ENCODE measurements at places on chromosomes 4 and X. TPM values are rescaled to one million over a fixed set of nuclear protein-coding genes. Genes with fewer than 3 reads are reported as not detected.

GRCh38 chr4:41537292-41537890 lies 566 bp upstream of the LIMCH1 start:
- no peaks in the 10 kb centered on the region for H3K36me3 ChIP-seq
- no peaks in the 10 kb centered on the region for H3K27me3 ChIP-seq
- DNase-seq: no peak
- no peak overlapping the region for H3K4me3 ChIP-seq

DNA sequence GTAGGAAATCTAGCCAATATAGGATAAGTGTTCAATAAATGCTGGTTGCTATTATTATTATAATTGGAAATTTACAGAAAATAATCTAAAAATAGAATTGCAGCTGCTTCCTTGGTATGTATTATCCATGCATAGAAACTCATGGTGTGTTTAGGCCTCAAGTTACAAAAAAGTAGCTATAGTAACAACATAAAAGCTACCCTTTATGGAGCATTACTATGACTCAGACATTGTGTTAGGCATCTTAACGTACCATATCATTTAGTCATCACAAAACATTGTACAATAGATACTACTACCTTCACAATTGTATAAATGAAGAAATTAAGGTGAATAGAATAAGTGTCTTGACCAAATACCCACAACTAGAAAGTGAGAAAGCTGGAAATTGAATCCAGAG lies 126.9 kb upstream of the NRK start:
- DNase-seq: no peak
- no peaks in the 10 kb centered on the region for H3K36me3 ChIP-seq
- no peaks in the 10 kb centered on the region for H3K4me1 ChIP-seq
- no peak overlapping the region for H3K27ac ChIP-seq
- H3K4me3 ChIP-seq: no peak overlapping the region
- no peaks in the 10 kb centered on the region for H3K27me3 ChIP-seq

DNA sequence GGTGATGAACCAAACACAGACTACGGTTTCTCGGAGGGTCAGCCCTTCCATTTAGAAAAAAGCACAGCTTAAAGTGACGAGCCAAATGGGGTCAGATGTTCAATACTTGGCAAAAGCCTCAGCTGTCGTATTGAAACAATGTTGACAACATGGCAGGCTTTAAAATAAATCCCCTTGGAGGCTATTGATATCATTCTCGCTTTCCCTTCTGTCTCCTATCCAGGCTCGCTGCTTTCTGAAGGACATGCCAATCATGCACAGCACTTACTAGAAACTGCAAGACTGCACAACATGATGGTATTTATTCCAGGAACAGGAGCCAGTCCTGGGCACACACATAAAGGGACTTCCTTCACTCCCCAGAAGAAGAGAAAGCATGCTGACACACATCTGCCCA lies 137.9 kb downstream of the SLC7A11 start:
- no peaks in the 10 kb centered on the region for H3K4me1 ChIP-seq
- no peak overlapping the region for H3K4me3 ChIP-seq
- no peak for DNase-seq
- H3K27ac ChIP-seq: no peak overlapping the region
- no peaks in the 10 kb centered on the region for H3K36me3 ChIP-seq

DNA sequence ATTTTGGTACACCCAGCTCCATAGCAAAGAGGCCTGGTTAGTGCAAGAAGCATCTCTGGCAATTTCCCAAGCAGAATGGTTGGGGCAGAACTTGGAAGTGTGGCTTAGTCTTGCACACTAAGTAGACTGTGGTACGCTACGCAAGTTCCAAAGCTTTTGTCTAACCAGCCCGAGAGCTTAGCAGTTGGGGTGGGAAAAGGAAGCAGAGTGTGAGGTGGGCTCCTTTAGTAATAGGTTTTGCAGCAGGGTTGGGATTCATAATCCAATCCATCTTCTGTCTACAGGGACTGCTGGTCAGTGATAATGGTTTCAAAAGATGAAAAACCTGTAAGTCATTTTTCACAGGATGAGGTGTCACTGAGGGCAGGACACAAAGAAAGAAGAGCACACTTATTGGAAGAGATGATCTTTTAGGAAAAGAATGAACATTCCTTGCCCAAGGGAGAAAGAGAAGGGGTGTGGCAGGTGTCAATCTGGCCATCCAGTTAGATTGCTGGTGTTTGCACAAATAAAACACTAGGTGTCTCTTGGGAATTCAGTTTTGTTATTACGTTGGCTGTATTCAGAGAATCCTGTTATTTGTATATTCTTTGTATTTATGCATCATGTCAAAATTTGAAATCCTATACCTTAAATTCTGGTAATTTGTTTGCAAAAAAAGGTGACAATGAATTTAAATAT lies 244.3 kb downstream of the GPAT3 start:
- no peaks in the 10 kb centered on the region for H3K4me1 ChIP-seq
- DNase-seq: no peak
- peaks cover 5% of the 10 kb centered on the region for H3K27me3 ChIP-seq
- H3K4me3 ChIP-seq: no peak overlapping the region
- no peak overlapping the region for H3K27ac ChIP-seq

DNA sequence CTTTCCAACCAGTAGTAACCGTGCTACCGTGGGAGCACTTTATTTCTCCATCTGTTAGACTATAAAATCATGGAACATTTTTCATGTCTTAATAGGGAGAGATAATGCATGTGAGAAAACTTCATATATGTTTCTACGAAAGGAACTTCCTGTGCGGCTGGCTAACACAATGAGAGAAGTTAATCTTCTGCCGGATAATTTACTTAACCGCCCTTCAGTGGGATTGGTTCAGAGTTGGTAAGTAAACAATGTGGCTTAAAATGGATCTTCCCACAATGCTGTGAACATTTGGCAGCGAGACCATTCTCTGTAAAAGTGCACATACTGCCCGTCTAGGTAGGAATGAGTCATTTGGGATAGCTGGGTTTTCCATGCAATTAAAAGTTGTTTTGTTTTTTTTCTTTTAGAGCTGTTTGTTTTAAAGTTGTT lies 29.6 kb downstream of the PDK3 start:
- H3K4me3 ChIP-seq: no peak overlapping the region
- no peaks in the 10 kb centered on the region for H3K27me3 ChIP-seq

DNA sequence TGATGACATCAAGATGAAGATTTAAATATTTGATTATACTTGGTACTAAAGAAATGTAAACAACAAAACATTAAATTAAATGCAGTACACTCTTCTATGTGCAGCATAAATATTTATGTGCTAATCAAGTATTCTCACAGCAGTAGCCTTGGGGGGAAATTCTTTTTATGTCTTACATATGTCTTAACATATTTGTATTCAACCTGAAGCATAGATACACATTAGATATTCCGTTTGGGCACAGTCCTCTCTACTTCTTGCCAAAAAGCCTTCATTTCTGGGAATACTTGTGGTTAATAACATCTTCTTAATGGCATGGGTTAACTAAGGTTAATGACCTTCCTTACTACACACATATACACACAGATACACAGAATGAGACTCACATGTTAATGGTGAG lies 19.8 kb downstream of the TMPRSS11F start:
- no peak overlapping the region for H3K4me3 ChIP-seq
- no peaks in the 10 kb centered on the region for H3K36me3 ChIP-seq
- no peaks in the 10 kb centered on the region for H3K4me1 ChIP-seq
- H3K27me3 ChIP-seq: no peaks in the 10 kb centered on the region
- no peak for DNase-seq
- H3K27ac ChIP-seq: no peak overlapping the region

DNA sequence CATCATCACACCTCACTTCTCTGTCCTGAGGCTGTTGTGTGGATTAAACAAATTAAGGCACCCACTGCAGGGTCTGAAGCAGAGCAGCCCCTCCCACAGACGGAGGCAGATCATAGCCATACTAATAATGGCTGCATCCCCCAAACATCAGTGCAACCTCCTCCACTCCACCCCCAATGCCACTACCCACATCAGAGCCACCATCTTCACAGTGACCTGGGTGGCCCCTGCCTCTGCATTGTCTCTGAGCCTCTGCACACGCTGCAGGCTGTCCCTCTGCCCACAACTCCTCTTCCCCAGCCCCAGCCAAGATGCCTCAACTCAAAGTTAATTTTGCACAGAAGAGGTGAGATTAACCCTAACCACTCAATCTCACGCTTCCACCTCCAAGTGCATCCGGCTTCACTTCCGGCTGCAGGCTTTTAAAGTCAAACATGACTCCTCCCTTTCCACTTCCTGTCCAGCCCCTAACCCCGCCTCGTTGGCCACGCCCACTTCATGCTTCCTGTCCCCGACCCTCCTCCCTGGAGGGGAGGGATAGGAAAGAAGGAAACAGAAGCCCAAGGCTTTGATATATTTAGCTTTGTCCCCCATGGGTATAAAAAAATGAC lies 22.7 kb downstream of the JAKMIP1 start:
- H3K27ac ChIP-seq: no peak overlapping the region
- DNase-seq: no peak
- peaks cover 22% of the 10 kb centered on the region for H3K27me3 ChIP-seq
- no peak overlapping the region for H3K4me3 ChIP-seq

The VEGFD gene
- not detected for total RNA-seq

DNA sequence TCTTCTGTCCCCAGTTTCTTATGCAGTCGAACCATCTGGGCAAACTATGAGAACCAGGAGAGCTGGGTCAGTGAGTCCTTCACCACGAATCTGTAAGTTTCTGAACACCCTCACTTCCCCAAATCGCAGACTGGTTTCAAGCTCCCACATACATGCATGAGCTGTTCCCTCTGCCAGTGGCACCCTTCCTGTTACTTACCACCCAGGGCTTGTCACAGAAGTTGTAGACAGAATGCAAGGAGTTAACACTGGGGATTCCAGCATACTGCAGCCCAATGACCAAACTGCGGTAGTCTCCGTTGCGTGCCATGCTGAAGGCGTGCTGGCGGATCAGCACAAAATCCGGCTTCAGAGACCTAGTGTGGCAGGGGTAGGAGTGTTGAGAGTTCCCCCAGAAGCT lies 14.6 kb downstream of the SYN1 start:
- peaks cover 3% of the 10 kb centered on the region for H3K4me1 ChIP-seq
- no peak overlapping the region for H3K4me3 ChIP-seq
- peaks cover 5% of the 10 kb centered on the region for H3K27me3 ChIP-seq
- DNase-seq: no peak
- no peaks in the 10 kb centered on the region for H3K36me3 ChIP-seq

- H3K4me3 ChIP-seq: no peak overlapping the region
- H3K27ac ChIP-seq: no peak overlapping the region
- DNase-seq: no peak
- H3K36me3 ChIP-seq: no peaks in the 10 kb centered on the region
Measured at GRCh38 chrX:50677789-50678188, 136.2 kb downstream of the SHROOM4 start.

DNA sequence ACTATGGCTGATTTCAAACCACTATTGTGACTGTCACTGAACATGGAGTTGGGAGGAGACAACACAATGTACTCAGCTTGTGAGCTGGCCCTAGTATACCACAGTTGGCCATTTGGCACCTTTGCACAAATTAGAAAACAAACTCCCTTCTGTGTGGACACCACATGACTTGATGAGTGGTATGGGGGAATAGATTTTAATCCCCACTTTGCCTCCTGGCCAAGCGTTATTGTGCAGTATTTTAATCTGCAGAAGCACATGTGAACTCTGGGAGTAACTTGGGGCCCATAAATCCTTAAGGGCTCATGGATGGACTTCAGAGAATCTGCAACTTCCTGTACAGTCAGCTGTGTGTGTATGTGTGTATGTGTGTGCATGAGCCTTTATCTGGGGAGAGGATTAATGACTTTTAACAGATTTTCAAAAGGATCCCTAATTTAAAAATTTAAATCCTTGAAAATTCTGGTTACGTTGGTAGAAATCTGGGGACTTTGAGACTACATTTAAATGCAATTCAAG lies 105.0 kb upstream of the PAQR3 start:
- H3K4me3 ChIP-seq: no peak overlapping the region
- H3K4me1 ChIP-seq: no peaks in the 10 kb centered on the region
- no peak overlapping the region for H3K27ac ChIP-seq
- H3K36me3 ChIP-seq: no peaks in the 10 kb centered on the region

The IL21 gene
- not detected for total RNA-seq

- no peak for DNase-seq
- no peak overlapping the region for H3K4me3 ChIP-seq
- no peaks in the 10 kb centered on the region for H3K4me1 ChIP-seq
- H3K27ac ChIP-seq: no peak overlapping the region
Measured at GRCh38 chrX:10213716-10214115, 56.9 kb downstream of the CLCN4 start.

DNA sequence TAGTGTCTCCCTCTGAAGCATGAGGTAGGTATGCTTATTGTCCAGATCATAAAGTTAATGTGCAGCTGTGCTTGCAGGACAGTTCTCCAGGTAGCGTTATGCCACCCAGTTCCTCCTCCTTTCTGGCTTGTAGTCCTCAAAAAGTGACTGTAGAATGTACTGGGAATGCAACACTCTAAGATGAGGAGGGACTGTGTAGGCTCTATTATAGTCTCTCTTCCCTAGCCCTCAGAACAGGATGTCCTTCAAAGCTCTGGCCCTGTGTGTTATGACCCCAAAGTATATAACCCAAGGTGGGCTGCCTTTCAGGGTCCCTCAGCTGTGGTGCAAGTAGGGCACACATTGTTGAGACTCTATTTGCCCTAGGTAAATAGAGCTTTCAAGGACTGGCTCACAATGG lies 20.8 kb upstream of the MANBA start:
- no peaks in the 10 kb centered on the region for H3K27me3 ChIP-seq
- H3K27ac ChIP-seq: no peak overlapping the region
- no peaks in the 10 kb centered on the region for H3K4me1 ChIP-seq
- H3K36me3 ChIP-seq: no peaks in the 10 kb centered on the region

DNA sequence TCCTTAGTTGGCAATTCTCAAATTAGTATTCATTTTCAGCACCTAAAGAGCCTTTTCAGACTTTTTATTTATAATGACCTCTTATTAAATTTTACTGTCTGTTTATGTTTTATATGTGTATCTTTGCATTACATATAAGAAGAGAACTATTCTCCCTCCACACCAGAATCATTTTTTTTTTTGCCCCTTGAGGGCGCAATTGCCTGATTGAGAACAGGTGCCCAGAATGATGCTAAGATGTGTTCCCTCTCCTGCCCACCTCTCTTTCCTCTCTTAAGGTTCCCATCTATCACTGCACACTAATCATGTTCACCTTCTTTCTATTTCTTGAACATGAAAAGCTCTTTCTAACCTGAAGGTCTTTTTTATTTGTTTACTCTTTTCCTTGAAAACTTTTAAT lies 44.2 kb upstream of the ADAM29 start:
- H3K36me3 ChIP-seq: no peaks in the 10 kb centered on the region
- no peak overlapping the region for H3K4me3 ChIP-seq
- no peak overlapping the region for H3K27ac ChIP-seq
- DNase-seq: no peak
- H3K27me3 ChIP-seq: no peaks in the 10 kb centered on the region

The MAGEA8 gene
- total RNA-seq: not detected

The CCKAR gene
- not detected for total RNA-seq

GRCh38 chr4:141118381-141118780 lies 14.9 kb downstream of the RNF150 start:
- H3K36me3 ChIP-seq: peaks cover 1% of the 10 kb centered on the region
- H3K27ac ChIP-seq: no peak overlapping the region
- DNase-seq: no peak
- no peaks in the 10 kb centered on the region for H3K4me1 ChIP-seq

The PHOX2B gene
- not detected for total RNA-seq

The RTL9 gene
- not detected for total RNA-seq

The GAB3 gene
- 2.5 TPM for total RNA-seq

GRCh38 chr4:186360551-186360950 lies 94.6 kb downstream of the F11 start:
- H3K36me3 ChIP-seq: no peaks in the 10 kb centered on the region
- H3K27me3 ChIP-seq: no peaks in the 10 kb centered on the region
- no peak overlapping the region for H3K27ac ChIP-seq
- H3K4me1 ChIP-seq: no peaks in the 10 kb centered on the region
